Stimulated activated CD4-positive, alpha-beta T cell treated with anti-CD3 and anti-CD28 coated beads, Interleukin-1b, Interleukin-23, amount 100 ng/mL, for 24 hours (primary cell): ENCODE measurements at places on chromosomes 6 and 20.

DNA sequence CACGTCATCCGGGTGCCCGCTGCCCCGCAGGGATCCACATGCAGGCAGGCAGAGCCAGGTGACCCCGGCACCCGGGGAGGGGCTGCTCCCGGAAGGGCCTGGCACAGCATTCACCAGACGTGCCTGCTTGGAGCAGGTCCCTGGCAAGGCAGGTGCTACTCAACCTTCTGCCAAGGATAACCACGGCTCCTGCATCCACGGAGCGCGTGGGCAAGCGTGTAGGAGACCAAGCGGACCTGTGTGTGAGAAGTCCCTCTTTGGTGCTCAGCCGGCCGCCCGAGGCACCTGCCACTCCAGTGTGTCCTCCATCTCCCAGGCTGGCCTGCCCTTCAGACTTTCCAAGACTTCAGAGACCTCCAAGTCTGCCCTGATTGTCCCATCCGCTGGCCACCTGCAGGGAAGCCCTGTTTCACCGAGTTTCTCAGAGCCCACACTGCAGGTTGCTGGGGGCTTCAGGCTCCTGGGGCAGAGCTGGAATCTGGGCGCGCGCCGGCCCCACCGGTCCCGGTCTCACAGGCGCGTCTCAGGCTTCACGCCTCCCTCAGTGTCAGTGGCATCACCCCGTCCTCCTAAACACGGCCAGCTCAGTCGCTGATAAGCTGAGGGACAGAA is 124.3 kb downstream of the DLL1 start:
- DNase-seq = no peak

DNA sequence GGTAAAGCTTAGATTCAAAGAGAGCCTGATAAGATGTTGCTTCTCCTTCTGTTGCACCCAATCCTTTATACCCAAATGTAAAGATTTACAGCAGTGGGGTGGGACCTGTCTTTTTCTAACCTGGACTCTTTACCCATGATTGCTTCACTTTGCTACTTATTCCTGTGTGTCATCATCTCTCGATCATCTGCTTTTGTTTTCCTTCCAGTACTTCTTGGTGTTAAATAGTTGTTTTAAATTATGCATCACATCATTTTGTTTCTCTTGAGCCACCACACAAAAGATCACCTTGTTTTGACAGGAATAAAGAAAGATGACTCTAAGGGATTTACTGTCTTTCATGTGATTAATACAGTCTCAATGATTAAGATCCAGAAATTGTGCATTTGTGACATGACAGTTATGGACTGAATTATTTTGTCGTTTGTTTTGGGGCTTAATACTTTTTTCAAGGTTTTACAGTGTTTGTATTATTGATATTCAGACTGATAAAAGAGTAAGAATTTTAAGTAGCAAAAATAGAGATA is 123.1 kb downstream of the CDKAL1 start:
- no peak for DNase-seq

DNA sequence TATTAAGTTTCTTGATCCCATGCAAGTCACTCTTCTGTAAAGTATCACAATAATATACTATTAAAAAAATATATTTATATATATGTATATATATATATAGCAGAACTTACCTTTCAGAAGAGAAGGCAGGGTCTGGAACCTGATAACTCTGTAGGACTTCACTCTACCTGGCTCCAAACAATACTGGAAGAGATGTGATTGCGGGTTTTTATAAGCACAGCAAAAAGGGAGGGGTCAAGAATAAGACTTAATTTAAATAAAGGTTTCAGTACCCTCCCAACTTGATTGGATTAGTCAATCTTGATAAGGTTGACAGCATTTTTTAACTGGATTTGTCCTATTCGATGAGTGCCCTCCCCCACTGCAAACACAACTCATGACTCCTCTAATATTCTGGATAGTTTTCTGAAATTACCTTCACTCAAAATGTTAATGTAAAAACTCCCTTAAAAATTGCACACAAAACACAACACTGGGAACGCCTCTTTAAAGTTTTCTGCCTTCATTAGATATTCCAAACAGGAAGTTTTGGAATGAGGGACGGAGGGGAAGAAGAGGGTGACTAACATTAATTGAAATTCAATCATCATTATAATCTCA is 4.0 kb upstream of the ZNF217 start:
- no peak for DNase-seq

DNA sequence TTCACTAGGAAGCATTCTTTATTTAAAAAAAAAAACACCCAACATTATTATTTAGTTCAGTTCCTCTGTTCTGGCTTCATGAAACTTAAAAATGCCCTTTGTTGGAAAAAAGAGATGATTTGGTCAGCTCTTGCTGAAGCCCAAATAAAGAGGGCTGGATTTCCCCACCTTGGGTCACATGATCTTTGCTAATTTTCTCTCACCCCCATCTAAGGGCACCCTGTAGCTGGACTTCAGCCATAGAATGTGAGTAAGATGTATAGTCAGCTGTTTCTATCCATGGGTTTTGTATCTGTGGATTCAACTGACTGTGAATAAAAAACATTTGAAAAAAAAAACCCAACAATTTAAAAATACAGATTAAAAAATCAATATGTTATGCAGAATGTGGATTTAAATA is 213.9 kb upstream of the SULF2 start:
- DNase-seq = no peak

DNA sequence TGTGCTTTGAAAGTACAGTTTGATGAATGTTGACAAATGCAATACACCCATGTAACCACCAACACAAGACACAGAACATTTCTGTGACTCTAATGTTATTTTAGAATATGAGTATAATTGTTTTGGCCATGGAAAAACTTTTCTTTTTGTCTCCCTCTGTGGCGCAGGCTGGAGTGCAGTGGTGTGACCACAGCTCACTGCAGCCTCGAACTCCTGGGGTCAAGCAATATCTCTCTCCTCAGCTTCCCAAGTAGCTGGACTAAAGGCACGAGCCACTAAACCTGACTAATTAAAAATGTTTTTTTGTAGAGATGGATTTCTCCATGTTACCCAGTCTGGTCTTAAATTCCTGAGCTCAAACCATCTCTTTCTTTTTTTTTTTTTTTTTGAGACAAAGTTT is 20.3 kb upstream of the BCAS4 start:
- no peak for DNase-seq
